ENCODE measurements at places on chromosomes 2 and 18.

- no peak for DNase-seq
Observed at GRCh38 chr18:72675394-72675793, 131.3 kb upstream of the CBLN2 start.

DNA sequence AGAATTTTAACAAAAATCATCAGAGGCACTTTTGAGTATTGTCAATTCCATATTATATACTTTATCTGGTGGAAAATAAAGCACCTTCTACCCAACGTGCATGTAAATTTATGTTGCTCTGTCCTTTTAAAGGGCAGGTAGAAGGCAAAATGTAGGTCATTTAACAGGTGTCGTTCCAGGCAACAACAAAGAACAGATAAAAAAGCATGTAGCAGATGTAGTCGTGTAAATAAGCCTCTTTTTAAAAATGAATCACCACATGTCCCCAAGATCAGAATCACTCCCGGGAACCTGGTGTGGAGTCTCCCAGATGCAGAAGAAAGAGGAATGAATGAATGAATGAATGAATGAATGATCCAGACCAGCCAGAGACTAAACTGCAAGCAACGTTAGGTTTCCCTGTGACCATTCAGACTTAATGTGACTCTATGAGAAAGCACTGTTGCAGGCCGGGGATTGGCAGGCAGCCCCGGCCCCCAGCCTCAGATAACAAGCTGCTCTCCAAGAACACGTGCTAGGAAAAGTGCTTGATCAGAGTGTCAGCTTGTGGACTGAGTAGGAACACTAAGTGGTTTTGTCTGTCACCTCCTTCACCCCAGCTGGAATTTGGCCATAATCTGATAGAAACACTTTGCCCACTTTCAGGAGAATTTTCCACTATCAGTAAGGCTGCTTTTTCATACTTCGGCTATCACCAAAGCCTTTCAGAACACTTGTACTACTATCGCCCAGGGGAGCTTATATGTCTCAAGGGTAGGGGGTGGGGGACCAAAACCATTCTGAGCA, 100.6 kb downstream of the CDK15 start:
- DNase-seq, result no peak

- no peak for DNase-seq
Observed at GRCh38 chr2:29634916-29635315, 286.5 kb downstream of the ALK start.

DNA sequence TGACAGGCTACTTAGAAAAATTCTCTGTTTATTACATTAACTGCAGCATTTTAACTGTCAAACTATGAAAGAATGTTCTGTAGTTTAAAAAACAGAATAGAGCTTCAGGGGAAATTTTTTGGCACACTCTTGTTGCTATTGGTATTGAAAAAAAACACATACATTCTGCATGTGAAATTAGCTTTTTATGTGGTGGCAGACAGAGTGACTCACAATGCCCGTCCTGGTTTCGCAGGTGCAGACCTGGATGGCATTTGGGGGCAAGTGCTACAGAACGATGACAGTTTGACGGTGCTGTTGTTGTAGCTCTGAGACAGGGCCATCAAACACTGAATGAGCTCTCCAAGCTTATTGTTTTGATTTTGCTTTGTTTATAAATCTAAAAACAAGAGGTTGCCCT, 105.0 kb upstream of the MAP3K20 start:
- no peak for DNase-seq

DNA sequence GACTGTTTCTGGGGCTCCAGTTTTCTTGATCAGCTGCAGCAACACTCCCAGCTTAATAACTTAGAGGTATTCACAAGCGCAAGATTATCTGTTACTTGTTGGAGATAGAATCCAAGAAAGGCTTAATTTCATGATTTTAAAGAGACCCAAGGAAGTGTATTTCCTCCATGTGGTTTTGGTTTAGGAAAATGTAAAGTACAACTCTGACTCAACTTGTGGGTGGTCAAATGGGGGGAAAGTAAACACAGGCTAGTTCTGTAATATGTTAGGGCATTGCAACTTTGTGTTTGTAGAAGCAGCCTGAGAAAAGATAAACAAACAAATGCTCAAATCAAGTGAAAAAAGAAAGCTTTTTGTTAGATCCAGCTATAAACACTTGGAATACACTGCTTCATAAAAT, 90.1 kb upstream of the COL3A1 start:
- no peak for DNase-seq

Measured in stimulated activated CD8-positive, alpha-beta memory T cell treated with anti-CD3 and anti-CD28 coated beads, Interleukin-15, amount 100 ng/mL, for 1 hour (primary cell).